ENCODE measurements at places on chromosomes 12 and 14. TPM values are rescaled to one million over a fixed set of nuclear protein-coding genes. Genes with fewer than 3 reads are reported as not detected.

GRCh38 chr14:83714151-83714550, 1815.8 kb upstream of the FLRT2 start:
- no peak for DNase-seq

GRCh38 chr12:115864396-115864795, 413.1 kb downstream of the MED13L start:
- no peak for DNase-seq

- no peak for DNase-seq
These were observed 24.3 kb downstream of the CMA1 start for GRCh38 chr14:24483604-24484252.

GRCh38 chr14:64971943-64972791, at the start of gene RAB15:
Gene RAB15 (minus strand): TSS chr14:64972336. CDS start chr14:64972076, 260 bp downstream.
- DNase-seq, result no peak

- no peak for DNase-seq
These were observed 43.4 kb upstream of the AMN start for GRCh38 chr14:102878970-102879460.

GRCh38 chr14:68312884-68313610, 479.8 kb downstream of the ZFP36L1 start:
- DNase-seq, result no peak

The MAP3K9 gene
- 1.5 TPM for total RNA-seq

DNA sequence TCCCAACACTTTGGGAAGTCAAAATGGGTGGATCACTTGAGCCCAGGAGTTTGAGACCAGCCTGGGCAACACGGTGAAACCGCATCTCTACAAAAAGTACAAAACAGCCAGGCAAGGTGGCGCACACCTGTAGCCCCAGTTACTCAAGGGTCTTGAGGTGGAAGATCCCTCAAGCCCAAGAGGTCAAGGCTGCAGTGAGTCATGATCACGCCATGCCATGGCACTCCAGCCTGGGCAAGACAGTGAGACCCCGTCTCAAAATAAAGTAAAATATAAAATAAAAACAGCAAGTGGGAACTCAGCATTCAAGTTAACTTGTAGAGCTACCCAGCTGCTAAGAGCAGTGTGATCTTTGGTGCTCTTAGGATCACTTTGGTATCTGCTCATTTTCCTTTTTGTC, 12.7 kb downstream of the RFC5 start:
- no peak for DNase-seq

- DNase-seq, result peak; percentile 21
These were observed 416 bp downstream of the GALNT8 start for GRCh38 chr12:4720637-4720995.

GRCh38 chr12:96247563-96247962, 53.4 kb downstream of the ELK3 start:
- DNase-seq, result no peak

The CLEC4D gene
- total RNA-seq, result not detected

GRCh38 chr12:57320639-57321038, 69.7 kb upstream of the STAC3 start:
- no peak for DNase-seq

The GLIPR1L1 gene
- not detected for total RNA-seq

GRCh38 chr14:21069388-21070082, 569 bp upstream of the ARHGEF40 start:
- DNase-seq, result no peak

The OGFOD2 gene
- 15.3 TPM for total RNA-seq

DNA sequence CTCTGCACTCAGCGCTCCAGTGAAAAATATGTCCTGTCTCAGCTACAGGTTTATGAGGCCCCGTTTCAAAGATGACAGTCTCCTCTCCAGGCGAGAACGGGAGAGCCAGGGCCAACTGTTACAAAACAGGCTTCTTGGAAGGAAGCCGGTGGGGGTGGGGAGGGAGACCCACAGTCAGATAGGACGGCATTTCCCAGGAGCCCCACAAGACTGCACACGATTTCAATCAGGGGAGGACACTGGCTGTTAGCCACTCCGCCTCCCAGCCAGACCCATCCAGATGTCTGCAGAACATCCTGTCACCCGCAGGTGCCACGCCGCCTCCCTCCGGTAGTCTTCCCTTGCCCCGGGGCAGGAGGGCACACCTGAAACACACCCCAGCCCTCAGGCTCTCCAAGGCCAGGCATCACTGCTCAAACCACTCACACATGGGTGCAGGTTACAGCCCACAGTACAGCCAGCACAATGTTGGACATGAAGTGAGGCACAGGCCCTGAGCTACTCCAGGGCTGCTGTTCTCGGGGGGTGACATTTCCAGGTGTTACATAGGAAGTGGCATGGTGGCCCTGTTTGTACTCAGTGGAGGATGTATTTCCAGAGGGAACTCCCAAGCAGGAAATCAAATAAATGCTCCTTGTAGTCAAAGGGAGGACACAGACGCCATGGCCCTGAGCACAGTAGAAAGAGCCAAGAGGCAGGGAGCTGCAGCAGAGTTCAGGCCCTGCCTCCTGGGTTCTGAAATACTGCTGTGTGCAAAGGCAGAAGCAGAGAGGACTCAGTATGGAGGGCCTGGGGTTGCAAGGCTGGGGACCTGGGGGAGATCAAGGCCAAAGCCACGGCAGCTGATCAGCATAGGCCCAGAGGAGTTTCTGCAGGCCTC, 138.1 kb downstream of the BCL11B start:
- DNase-seq, result peak; percentile 91

GRCh38 chr12:104769144-104769561, 188.9 kb downstream of the SLC41A2 start:
- DNase-seq, result peak; percentile 53

The CFAP54 gene
- 3.0 TPM for total RNA-seq

DNA sequence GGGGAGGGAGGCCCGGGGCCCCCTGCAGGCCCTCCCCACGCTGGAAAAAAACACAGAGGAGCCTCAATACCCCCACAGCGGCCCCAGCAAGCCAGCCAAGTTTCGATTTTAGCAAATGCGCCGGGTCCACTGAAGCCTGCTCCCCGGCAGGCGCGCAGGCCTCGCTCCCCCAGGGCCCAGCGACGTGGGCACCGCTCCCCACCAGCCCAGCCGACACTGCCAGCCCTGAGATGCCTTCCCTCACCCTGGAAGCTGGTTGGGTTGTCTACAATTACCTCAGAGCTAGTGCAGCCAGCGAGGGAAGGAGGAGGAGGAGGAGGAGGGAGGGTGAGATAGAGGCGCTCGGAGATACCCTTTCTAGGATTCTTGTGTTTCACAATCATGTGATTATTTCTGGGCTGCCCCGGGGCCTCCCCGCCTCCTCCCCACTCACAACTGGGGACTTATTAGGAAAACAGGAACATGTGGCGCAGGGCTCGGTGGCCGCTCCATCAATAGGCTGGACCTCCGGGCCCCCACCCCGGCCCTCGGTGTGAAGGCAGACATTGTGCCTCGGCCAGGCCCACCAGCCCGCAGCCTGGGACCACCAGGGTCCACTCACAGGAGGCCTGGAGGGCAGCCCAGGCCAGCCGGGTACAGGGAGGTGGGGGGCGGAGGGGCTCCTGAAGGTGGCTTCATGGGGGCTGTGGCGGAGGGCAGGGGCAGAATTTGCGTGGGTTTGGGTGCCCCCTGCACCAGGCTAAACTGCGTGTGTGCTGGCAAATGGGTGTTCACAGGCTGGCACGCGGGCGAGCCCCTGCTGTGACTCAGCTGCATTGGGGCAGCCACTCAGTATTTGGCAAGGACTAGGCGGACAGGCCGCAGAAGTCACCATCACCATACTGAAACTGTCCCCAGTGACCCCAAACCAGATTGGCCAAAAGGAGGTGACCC, 109.9 kb downstream of the NCOR2 start:
- peak; percentile 96 for DNase-seq

GRCh38 chr14:49220492-49220891, 365.7 kb downstream of the RPS29 start:
- no peak for DNase-seq

All from esophagus muscularis mucosa (tissue), 4 donors.